ENCODE measurements at places on chromosomes 3 and 15. TPM values are rescaled to one million over a fixed set of nuclear protein-coding genes. Genes with fewer than 3 reads are reported as not detected.

NDN gene
- 23.8 TPM for total RNA-seq

MKRN2OS gene
- 11.6 TPM for total RNA-seq

SERINC4 gene
- total RNA-seq: not detected

WWTR1 gene
- 21.4 TPM for total RNA-seq

BNC1 gene
- not detected for total RNA-seq

- H3K4me1 ChIP-seq: no peaks in the 10 kb centered on the region
- DNase-seq: no peak
- H3K27me3 ChIP-seq: no peaks in the 10 kb centered on the region
These were observed 24.6 kb downstream of the CHCHD6 start for GRCh38 chr3:126728680-126729079.

DNA sequence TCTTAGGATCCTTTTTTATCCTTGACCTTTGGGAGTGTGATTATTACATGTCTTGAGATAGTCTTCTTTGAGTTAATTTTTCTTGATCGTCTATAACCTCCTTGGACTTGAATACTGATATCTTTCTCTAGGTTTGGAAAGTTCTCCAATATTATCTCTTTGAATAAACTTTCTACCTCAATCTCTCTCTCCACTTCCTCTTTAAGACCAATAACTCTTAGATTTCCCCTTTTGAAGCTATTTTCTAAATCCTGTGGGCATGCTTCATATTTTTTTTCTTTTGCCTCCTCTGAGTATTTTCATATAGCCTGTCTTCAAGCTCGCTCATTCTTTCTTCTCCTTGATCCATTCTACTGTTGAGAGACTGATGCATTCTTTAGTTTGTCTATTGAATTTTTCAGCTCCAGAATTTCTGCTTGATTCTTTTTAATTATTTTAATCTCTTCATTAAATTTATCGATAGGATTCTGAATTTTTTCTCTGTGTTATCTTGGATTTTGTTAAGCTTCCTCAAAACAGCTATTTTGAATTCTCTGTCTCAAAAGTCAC lies 12.1 kb downstream of the USF3 start:
- H3K4me3 ChIP-seq: no peak overlapping the region
- H3K27me3 ChIP-seq: no peaks in the 10 kb centered on the region
- no peaks in the 10 kb centered on the region for H3K4me1 ChIP-seq

MGLL gene
- 156 TPM for total RNA-seq

GRCh38 chr15:90618330-90619125 lies 88.8 kb downstream of the CRTC3 start:
- peak overlapping the region; percentile 14 for H3K27ac ChIP-seq
- H3K27me3 ChIP-seq: no peaks in the 10 kb centered on the region
- DNase-seq: no peak

GRCh38 chr3:58111513-58112184 lies 99.1 kb downstream of the DNASE1L3 start:
- H3K4me1 ChIP-seq: peaks cover 3% of the 10 kb centered on the region
- no peaks in the 10 kb centered on the region for H3K27me3 ChIP-seq
- peak; percentile 72 for DNase-seq
- no peak overlapping the region for H3K4me3 ChIP-seq
- H3K36me3 ChIP-seq: no peaks in the 10 kb centered on the region

DNA sequence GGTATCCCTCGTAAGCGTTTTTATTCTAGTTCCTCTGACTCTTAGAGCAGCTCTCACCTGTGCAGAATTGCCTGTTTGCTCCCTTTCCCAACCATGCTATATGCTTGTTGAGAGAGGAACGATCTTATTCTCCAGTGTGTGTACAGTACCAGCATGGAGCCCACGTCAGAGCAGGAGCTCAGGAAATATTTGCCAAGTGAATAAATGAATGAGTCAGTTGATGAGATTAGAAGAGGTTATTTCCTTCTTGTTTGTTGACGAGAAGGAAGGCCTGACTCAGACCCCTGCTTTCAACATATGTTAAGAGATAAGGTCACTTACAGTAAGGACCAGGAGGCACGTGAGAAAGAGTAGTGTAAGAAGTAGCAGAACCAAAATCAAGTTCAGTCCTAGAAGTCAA lies 106.3 kb upstream of the ABHD17C start:
- no peak for DNase-seq
- H3K36me3 ChIP-seq: no peaks in the 10 kb centered on the region
- H3K4me1 ChIP-seq: no peaks in the 10 kb centered on the region
- H3K4me3 ChIP-seq: no peak overlapping the region
- no peak overlapping the region for H3K27ac ChIP-seq
- no peaks in the 10 kb centered on the region for H3K27me3 ChIP-seq

DNA sequence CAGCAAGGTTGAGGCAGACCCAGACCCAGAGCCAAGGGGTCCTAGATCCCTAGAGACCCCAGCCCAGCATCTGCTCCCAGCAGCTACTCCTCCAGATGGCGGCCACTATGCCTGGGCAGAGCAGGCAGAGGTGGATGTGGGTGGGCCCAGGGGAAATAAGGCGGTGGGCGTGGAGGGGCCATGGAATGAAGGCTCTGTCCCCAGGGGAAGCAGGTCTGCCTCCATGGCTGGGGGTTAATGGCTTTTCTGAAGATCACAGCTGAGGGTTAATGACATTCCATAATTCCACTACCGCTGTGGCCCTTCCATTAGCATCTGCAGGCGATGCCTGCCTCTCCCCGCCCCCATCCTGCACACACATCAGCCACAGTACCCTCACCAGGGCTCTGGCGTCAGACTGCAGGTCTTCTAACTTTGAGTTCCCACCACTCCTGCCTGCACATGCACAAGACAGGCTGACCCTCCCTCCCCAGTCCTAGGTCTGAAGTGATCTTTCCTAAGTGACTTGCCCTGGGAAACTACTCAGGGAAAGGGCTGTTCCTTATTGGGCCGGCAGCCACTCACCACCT lies 41.2 kb downstream of the CCDC33 start:
- no peak for DNase-seq
- H3K4me3 ChIP-seq: no peak overlapping the region
- no peaks in the 10 kb centered on the region for H3K36me3 ChIP-seq
- no peak overlapping the region for H3K27ac ChIP-seq
- H3K27me3 ChIP-seq: no peaks in the 10 kb centered on the region

- no peaks in the 10 kb centered on the region for H3K27me3 ChIP-seq
- no peak overlapping the region for H3K4me3 ChIP-seq
- no peak for DNase-seq
- H3K36me3 ChIP-seq: no peaks in the 10 kb centered on the region
- no peaks in the 10 kb centered on the region for H3K4me1 ChIP-seq
- no peak overlapping the region for H3K27ac ChIP-seq
These were observed 48.4 kb upstream of the SEC22A start for GRCh38 chr3:123153125-123154019.

RLBP1 gene
- not detected for total RNA-seq

UROC1 gene
- total RNA-seq: not detected

- no peaks in the 10 kb centered on the region for H3K27me3 ChIP-seq
- DNase-seq: no peak
- no peak overlapping the region for H3K4me3 ChIP-seq
- H3K36me3 ChIP-seq: no peaks in the 10 kb centered on the region
These were observed 55.6 kb upstream of the XCR1 start for GRCh38 chr3:46082849-46083248.

DNA sequence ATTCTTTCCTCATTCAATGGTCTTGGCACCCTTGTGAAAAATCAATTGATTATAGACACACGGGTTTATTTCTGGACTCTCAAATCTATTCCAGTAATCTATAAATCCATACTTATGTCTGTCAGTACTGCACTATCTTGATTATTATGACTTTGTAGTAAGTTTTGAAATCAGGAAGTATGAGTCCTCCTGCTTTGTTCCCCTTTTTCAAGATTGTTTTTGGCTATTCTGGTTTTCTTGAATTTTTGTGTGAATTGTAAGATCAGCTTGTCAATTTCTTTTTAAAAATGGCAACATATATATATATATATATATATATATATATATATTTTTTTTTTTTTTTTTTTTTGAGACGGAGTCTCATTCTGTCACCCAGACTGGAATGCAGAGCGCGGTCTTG lies 32.3 kb upstream of the CFAP20DC start:
- H3K4me1 ChIP-seq: no peaks in the 10 kb centered on the region
- H3K36me3 ChIP-seq: no peaks in the 10 kb centered on the region
- no peak overlapping the region for H3K27ac ChIP-seq
- H3K27me3 ChIP-seq: no peaks in the 10 kb centered on the region
- no peak overlapping the region for H3K4me3 ChIP-seq

DNA sequence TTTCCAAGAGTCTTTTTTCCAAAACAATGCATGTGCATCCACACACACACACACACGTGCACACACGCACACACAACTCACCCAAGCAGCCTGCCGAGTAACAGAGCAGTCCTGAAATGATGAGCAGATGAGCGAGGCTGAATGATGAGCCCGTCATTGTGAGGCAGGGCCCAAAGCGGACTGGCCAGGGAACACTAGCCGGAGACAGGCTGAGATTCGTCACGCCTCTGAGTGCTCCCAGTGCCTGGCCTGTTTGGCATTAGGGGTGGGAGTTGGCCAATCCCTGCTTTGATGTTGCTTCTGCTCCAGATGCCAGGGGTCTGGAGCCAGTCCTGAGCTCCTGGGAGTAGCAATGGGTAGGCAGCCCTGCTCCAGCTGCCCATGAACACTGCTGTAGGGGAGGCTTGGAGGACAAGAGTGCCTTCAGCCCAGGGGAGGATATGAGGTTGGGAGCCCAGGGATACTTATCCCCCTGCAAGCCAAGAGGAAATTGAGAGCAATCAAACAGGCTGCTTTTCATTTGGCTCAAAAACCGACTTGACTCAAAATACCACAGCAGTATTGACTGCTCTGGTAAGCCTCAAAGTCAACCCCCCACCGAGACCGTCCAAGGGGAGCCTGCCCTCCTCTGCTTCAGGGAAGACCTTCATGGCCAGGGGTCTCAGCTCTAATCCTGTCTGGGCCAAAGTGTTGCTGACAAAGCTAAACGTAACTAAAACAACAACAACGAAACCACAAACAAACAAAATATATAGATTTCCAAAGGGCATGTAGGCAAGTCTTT lies 22.9 kb downstream of the COLQ start:
- DNase-seq: no peak
- no peak overlapping the region for H3K4me3 ChIP-seq
- no peaks in the 10 kb centered on the region for H3K27me3 ChIP-seq
- no peaks in the 10 kb centered on the region for H3K36me3 ChIP-seq
- no peaks in the 10 kb centered on the region for H3K4me1 ChIP-seq
- no peak overlapping the region for H3K27ac ChIP-seq

ARNT2 gene
- total RNA-seq: 5.8 TPM

DNA sequence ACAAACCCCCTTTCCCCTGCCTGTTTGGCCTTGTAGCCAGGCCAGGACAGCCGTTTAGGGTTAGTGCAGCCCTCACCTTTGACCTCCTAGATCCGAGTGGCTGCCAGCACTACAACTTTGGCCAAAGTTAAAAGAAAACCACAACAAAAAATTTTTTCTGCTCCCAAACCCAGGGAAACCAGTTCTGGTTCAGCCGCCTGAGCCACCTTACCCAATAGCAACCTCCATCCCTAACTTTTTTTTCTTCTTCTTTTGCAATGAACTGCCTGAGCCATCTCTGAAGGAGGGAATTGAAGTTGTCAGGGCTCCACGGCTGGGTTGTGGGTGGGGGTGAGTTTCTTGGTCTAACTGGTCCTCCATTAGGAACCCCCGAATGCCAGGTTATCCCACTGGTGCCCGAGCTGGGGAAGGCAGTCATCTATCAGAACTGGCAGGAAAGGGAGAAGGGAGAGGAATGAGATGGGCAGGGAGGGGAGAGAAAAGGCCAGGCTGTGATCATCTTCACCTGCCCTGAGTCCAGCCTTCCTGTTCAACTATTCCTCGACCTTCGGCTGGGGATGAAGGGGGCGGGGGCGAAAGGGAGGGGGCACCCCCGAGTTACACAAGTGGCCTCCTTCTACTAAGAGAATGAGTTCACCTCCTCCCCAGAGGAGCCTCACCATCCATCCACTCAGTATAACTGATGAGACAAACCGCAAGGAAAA lies 6.2 kb upstream of the NR2F2 start:
- no peak overlapping the region for H3K4me3 ChIP-seq
- peaks cover 18% of the 10 kb centered on the region for H3K27me3 ChIP-seq
- H3K27ac ChIP-seq: peak overlapping the region; percentile 52
- no peaks in the 10 kb centered on the region for H3K36me3 ChIP-seq

- DNase-seq: peak; percentile 65
- peaks cover 30% of the 10 kb centered on the region for H3K4me1 ChIP-seq
- H3K27ac ChIP-seq: no peak overlapping the region
- H3K27me3 ChIP-seq: no peaks in the 10 kb centered on the region
These were observed 46.2 kb downstream of the PTH1R start for GRCh38 chr3:46923559-46924350.

SLC6A11 gene
- not detected for total RNA-seq

- H3K4me3 ChIP-seq: no peak overlapping the region
- H3K4me1 ChIP-seq: peaks cover 14% of the 10 kb centered on the region
- no peaks in the 10 kb centered on the region for H3K27me3 ChIP-seq
- no peak for DNase-seq
- peak overlapping the region; percentile 60 for H3K27ac ChIP-seq
These were observed 117.2 kb downstream of the GOLIM4 start for GRCh38 chr3:167978486-167978885.

DNA sequence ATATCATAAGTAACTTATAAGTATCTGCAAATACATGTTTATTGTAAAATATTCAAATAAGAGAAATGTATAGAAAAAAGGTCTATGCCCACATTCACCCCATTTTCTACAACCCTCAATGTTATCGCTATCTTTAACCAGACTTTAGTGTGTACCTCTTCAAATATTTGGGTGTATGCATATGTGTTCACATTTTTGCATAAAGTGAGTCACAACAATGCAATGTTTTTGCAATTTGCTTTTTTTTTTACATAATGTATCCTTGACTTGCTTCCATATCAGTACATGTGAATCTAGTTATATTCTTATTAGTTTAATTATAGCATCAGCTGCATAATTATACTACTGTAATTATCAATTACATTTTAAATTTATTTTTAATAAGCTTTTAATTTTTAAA lies 117.3 kb upstream of the LYSMD4 start:
- no peak overlapping the region for H3K27ac ChIP-seq
- no peak for DNase-seq
- H3K4me1 ChIP-seq: no peaks in the 10 kb centered on the region
- no peak overlapping the region for H3K4me3 ChIP-seq
- H3K27me3 ChIP-seq: no peaks in the 10 kb centered on the region
- H3K36me3 ChIP-seq: no peaks in the 10 kb centered on the region

GRCh38 chr3:14505803-14506500 lies 34.2 kb downstream of the GRIP2 start:
- H3K36me3 ChIP-seq: no peaks in the 10 kb centered on the region
- H3K4me1 ChIP-seq: no peaks in the 10 kb centered on the region
- no peaks in the 10 kb centered on the region for H3K27me3 ChIP-seq
- H3K4me3 ChIP-seq: no peak overlapping the region
- no peak overlapping the region for H3K27ac ChIP-seq
- DNase-seq: no peak

WDR49 gene
- 3.0 TPM for total RNA-seq

ZBTB20 gene
- 135 TPM for total RNA-seq

GRCh38 chr3:123169492-123169929 lies 32.2 kb upstream of the SEC22A start:
- no peaks in the 10 kb centered on the region for H3K27me3 ChIP-seq
- no peak overlapping the region for H3K4me3 ChIP-seq
- H3K36me3 ChIP-seq: no peaks in the 10 kb centered on the region
- H3K4me1 ChIP-seq: no peaks in the 10 kb centered on the region
- DNase-seq: no peak
- H3K27ac ChIP-seq: no peak overlapping the region

RTP1 gene
- total RNA-seq: not detected

CHRM5 gene
- total RNA-seq: not detected

GRCh38 chr3:17360991-17361390 lies 381.4 kb downstream of the TBC1D5 start:
- no peaks in the 10 kb centered on the region for H3K27me3 ChIP-seq
- no peaks in the 10 kb centered on the region for H3K36me3 ChIP-seq
- H3K27ac ChIP-seq: no peak overlapping the region
- no peak for DNase-seq
- H3K4me3 ChIP-seq: no peak overlapping the region

GRCh38 chr15:50315814-50316630 lies 39.0 kb downstream of the GABPB1 start:
- H3K4me3 ChIP-seq: no peak overlapping the region
- no peaks in the 10 kb centered on the region for H3K27me3 ChIP-seq
- H3K36me3 ChIP-seq: no peaks in the 10 kb centered on the region
- peaks cover 5% of the 10 kb centered on the region for H3K4me1 ChIP-seq
